H9 (cell line): ENCODE measurements at places on chromosomes 2 and 18. TPM values are rescaled to one million over a fixed set of nuclear protein-coding genes. Genes with fewer than 3 reads are reported as not detected.

The AFG3L2 gene
- total RNA-seq, result 73.5 and 75.8 TPM in 2 replicates

The GAD1 gene
- 1.8 TPM in 2 replicates for total RNA-seq

DNA sequence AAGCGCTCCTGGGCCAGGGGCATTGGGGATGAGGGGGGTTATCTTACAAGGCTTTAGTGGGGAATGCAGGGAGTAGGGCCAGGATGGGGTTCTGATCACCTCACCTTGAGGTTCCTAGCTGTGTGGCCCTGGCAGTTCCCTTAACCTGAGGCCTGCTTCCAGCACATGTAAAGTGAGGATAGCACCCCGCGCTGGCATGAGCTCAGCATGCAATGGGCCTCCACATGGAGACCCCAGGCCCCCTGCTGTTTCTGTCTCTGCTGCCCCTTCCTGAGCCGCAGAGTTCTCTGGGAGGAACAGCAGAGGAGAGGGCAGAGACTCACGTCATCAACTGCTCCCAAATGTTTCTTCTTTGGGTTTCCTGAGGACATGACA is 8.6 kb upstream of the TEX51 start:
- peak; percentile 8 for DNase-seq

The KCNIP3 gene
- total RNA-seq, result 1.5 TPM in 2 replicates

GRCh38 chr18:50819728-50820378 is at the start of gene MRO:
MRO (minus strand) TSS chr18:50820016; CDS start chr18:50809400, 10,616 bp downstream.
- DNase-seq, result peak; percentile 84

- no peak for DNase-seq
Measured at GRCh38 chr2:211085056-211085680, 528.8 kb downstream of the CPS1 start.

- DNase-seq, result no peak
Measured at GRCh38 chr18:3554811-3555427, 104.9 kb downstream of the TGIF1 start.

The GNAL gene
- 23.8 and 24.0 TPM in 2 replicates for total RNA-seq

- no peak for DNase-seq
Measured at GRCh38 chr18:48777744-48778116, 173.0 kb downstream of the SMAD7 start.

GRCh38 chr2:156129227-156129626 is 203.3 kb downstream of the NR4A2 start:
- DNase-seq, result no peak

The SERPINB3 gene
- total RNA-seq, result 1.7 TPM in 2 replicates

- DNase-seq, result no peak
Measured at GRCh38 chr2:209565896-209566582, 142.2 kb downstream of the MAP2 start.

GRCh38 chr2:157777427-157777826 is 98.7 kb downstream of the ACVR1 start:
- no peak for DNase-seq

- no peak for DNase-seq
Measured at GRCh38 chr2:173326806-173327205, 27.9 kb upstream of the CDCA7 start.

DNA sequence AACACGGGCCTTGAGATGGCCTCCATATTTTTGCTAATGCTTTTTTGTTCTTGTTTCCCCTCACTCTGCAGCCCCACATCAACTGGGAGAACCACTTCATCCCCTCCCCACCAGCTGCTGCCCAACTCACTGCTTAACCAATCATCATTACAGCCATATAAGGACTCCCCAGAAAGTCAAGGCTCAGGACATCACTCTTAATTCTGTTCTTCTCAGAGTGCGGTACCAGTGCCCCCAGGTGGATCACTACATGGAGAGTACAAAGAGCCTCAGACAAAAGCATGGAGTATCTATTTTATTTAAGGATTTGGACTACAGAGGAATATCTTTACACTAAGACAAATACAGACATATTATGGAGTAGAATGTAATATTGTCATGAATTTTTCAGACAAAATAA is 340.6 kb downstream of the PAX3 start:
- no peak for DNase-seq

The METAP1D gene
- 5.2 and 6.4 TPM in 2 replicates for total RNA-seq

The GLI2 gene
- total RNA-seq, result 56.7 and 59.3 TPM in 2 replicates

GRCh38 chr2:172153757-172154156 is 51.1 kb upstream of the DLX2 start:
- no peak for DNase-seq

The PPP1R7 gene
- total RNA-seq, result 60.2 and 60.4 TPM in 2 replicates

The COL4A4 gene
- 0.92 and 1.2 TPM in 2 replicates for total RNA-seq

DNA sequence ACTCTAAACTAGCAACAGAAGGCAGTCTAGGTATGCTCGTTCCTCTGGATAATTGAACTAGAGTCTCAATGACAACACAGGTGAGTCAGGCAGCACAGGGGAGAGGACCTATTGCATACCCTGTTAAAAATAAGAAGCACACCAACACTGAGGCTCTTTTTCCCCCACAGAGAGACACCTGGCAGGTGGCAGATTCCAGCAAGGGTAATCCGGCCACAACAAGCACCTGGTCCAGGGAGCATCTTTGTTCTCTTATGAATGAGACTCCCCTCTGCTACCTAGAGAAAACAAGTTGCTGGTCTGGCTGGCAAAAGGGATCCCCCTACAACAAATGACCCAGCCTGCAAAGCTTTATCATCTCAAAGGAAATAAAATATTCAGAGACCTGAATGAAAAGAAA is 508.9 kb upstream of the POU3F3 start:
- no peak for DNase-seq

DNA sequence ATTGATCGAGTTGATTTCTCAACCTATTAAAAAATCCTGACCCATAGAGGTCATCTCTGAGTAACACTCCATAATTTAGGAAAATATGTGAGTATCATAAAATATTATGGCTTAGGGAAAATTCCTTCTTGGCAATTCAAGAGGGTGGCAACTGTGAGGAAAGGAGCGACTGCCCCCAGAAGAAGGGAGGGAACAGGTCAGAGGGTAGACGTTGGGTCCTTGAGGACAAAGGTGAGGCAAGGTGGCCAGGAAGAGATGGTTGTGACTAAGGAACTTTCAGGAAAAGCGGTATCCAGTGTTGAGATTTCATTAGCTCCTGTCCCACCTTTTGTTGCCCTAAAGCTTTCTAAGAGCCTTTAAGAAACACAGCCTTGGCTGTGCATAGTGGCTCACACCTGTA is 10.5 kb upstream of the AGAP1 start:
- DNase-seq, result no peak

DNA sequence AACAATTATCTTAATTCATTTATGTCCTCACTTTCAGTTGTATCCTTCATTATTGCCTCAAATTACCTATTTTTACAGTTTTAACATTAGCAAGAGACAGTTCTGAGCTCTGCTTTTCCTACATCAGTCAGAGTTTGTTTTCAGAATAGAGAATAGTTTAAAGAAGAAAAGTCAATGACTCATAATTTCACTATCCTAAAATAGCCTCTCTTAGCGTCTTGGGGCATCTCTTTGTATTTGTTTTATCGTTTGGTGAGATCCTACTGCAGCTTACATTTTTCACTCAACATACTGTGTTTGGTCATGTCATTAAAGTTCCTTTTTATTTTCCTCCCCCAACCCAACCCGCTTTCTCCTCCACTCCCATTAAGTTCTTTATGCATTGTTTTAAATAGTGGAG is 3.8 kb downstream of the SEC11C start:
- no peak for DNase-seq

DNA sequence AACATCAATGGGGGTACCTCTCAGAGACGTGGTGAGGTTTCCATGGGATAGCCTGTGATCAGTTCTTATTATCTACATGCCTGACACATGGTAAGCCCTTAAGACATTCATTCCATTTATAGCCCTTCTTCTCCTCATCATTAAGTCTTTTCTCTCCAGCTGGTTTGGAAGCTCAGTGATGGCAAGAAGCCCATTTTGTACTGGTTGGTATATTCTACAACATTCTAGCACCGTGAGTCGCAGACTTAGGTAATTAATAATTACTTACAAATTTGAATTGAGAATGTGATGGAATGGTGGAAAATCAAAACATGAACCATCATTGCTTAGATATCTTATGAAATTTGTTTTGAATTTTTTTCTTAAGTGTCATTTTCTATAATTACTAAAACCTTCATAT is 472.6 kb downstream of the DLGAP1 start:
- DNase-seq, result no peak

The RGPD3 gene
- total RNA-seq, result 0.15 and 0.22 TPM in 2 replicates

- no peak for DNase-seq
Measured at GRCh38 chr18:56009411-56009810, 421.4 kb upstream of the TCF4 start.

DNA sequence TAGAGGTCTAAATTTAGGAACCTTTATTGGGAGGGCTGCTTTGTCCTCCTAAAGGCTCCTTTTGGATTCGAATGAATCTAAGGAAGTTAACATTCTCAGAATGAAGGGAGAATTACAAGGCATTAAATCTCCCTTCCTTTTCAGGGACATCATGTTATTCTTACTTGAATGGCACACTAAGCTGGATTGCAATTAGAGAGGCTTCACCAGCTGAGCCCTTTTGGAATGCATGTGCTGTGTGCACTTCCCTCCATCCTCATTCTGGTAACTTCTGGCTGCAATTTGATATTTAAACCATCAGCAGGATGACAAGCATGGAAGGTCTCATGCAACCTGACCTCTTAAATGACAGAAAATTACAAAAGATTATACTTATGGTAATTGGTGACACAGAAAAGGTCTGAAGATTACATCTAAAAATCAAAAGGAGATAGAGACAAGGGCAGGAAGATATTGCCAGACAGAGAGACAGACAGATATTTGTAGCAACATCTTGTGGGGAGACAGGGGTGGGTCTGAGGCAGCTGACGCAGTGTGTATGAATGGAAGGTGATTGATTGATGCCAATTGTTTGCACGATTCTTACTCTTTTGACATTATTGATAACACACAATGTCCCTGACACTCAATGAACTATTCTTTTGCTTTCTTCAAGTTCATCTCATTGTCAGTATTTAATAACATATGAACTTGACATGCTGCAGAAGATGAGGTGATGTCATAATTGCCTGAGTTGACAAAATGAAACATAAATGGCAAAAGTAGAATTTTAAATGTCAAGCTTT is 570.8 kb upstream of the GYPC start:
- DNase-seq, result no peak

GRCh38 chr2:237407700-237408099 is 6.3 kb downstream of the COL6A3 start:
- no peak for DNase-seq

- DNase-seq, result no peak
Measured at GRCh38 chr2:18762667-18763066, 173.3 kb upstream of the NT5C1B start.

- no peak for DNase-seq
Measured at GRCh38 chr2:150832686-150833085, 345.2 kb upstream of the RND3 start.

DNA sequence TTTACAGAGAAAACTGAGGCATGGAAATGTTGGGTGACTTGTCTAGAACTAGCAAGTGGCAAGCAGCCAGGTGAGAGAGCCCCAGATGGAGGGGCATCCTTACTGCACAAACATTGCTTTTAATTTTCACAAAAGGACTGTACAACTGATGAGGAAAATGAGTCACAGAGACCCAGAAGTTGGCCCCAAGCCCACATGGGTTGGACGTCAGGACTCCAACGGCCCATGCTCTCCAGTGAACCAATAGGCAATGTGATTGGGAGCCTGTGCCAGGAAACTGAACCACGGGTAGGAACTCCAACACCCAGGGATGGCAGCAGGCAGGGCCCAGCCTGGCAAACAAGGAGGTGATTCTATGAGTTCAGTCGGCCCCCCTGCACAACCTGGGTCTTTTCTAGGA is 50.8 kb downstream of the PID1 start:
- DNase-seq, result no peak

The RPRM gene
- total RNA-seq, result 38.4 and 41.3 TPM in 2 replicates

DNA sequence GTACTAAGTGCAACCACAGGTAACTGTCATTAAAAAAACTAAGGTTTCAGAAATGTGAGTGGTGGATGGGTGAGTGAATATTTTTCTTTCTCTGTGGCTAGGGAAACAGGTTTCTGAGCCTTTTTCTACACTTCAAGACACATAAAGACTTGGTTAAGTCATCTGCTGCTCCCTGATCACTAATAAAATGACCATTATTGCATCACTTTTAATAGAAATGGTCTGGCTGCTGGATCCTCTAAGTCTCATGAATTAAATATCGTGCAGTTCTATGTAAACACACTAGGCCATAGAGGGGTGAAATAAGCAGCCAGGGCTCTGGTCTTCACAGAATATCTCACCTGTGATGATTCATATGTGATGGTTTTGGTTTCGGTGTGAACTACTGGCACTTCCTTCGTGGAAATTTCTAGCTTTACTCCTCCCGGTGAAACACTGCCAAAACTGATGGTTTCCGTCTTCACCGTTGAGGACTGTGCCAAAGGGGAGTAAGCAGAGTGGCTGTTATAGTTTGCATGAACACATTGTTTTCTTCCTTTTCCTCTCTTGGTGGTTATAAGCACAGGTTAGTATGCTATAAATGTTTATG is 100.4 kb upstream of the ZBTB14 start:
- DNase-seq, result no peak

DNA sequence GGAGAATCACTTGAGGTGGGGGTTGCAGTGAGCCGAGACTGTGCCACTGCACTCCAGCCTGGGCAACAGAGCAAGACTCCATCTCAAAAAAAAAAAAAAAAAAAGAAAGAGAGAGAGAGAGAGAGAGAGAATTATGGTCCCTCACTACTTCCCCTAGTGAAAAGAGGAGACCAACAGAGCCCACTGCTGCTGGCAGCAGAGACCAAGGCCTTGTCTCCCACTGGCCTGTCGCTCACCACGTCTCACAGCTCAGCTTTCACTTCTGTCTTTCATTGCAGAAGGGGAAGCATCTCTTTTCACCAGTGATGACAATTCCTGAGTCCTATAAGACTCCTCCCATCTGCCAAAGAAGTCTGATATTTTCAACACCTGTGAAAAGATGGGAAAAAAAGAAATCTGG is 81.3 kb downstream of the CLHC1 start:
- no peak for DNase-seq

DNA sequence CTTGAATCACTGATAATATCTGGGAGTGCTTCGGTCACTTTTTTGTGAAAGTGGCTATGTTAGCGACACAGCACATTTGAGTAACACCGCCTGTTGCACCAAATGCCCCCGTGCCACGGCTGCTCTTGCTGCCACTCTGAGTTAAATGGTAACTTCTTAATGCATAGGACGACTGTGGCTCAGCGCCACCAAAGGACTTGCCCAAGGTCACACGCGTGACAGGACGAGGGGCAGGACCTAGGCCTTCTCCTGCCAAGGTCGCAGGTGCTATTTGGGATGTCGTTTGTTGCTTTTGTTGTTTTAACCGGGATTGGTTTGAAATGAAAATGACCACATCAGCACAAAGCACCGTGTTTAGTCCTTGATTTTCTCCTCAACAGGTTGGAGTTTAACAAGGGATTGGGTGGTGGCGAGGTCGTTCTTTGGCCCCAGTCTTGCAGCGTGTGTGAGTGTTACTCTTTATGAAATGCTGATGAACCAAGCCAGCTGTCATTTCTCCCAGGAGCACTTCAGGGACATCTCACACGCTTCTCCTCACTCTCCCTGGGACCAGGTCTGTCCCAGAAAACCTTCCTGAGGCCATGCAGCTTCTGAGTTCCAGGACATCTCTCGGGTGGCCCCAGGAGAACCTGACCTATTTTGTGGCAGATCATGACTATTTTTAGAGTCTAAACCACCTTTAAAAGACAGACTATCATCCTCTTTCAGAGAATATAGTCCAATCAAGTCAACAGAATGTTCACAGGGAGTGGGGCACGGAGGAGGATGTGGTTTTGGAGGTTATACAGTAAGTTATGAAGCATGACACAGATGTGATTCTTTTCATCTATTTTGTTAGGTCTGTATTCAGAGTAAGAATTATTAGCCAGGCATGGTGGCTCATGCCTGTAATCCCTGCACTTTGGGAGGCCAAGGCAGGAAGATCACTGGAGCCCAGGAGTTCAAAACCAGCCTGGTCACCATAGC is 49.9 kb downstream of the MTCL1 start:
- no peak for DNase-seq

GRCh38 chr2:109258905-109259540 is 130.0 kb downstream of the SH3RF3 start:
- peak; percentile 10 for DNase-seq
